ENCODE measurements at places on chromosomes 2 and 18.

DNA sequence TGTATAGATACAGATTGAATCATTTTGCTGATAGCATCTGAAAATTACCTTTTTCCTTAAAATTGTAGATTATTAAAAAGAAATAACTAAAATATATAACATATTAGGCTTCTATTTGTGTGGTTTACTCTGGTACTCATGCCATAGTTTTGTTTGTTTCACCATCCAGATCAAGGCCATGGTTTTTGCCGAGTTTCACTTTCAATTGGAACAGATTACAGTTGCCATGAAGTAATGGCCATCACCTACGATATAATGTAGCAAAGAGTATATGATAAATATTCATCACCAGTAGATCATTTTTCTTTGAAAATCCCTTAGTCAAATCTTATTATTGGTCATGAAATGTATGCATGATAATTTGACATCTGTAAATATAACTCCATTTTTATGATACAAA, 11.9 kb upstream of the DNAH7 start:
- no peak for DNase-seq

DNA sequence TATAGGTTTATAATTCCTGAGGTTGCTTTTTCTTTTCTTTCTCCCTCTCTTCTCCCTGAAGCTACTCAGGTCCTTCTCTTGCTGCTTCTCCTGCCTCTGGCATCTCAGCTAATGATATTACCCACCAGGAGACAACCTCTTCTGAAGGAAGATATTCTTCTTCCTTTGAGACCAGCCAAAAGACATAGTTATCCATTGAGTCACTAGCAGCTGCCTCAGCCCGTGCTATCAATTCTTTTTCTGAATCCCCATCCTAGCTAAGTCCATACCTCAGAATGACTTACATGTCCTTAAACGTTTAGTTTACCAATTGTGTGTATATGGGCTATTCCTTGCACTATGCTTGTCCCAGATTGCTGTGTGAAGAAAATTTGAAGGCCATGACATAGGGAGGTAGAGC, 25.0 kb upstream of the RNF103 start:
- no peak for DNase-seq

DNA sequence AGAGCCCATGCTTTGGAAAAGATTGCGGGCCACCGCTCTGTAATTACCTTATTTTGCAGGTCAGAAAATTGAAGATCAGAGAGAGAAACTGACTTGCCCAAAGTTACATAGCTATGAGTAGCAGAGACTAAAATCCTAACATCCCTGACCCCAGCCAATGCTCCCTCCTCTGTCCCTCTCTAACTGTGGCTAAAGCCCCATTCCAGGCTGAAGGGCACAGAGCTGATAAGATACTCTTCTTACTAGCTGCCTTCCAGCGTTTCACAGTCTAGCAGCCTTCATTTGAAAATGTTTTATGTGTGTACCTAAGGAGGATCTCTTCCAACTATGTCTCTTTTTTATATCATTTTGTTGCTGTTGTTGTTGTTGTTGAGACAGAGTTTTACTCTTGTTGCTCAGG, 81.4 kb upstream of the LRATD1 start:
- DNase-seq, result no peak

GRCh38 chr2:391696-392095, 103.8 kb upstream of the ALKAL2 start:
- DNase-seq, result no peak

- DNase-seq, result no peak
Measured at GRCh38 chr2:197934261-197934933, 130.0 kb downstream of the PLCL1 start.

DNA sequence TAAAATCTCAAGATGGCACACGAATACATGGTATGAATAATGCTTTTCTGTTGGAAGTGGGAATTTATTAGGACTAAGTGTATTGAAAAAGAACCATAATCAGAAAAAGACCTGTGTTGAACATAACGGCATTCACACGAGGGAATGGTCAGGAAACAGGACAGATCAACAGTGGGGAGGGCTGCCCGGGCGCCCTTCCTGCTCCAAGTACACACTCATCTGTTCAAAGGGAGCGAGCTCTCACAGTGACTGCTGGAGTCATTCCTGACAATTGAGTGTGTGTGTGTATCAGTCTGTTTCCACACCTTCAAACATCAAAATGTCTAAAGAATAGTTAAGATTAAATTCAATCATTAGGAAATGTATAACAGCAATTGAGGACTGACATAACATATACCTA, 167.2 kb downstream of the HDAC4 start:
- no peak for DNase-seq

GRCh38 chr2:52929412-52929811, 838.2 kb upstream of the CHAC2 start:
- DNase-seq, result no peak

GRCh38 chr2:86338778-86339295, 1.4 kb upstream of the REEP1 start:
- no peak for DNase-seq

DNA sequence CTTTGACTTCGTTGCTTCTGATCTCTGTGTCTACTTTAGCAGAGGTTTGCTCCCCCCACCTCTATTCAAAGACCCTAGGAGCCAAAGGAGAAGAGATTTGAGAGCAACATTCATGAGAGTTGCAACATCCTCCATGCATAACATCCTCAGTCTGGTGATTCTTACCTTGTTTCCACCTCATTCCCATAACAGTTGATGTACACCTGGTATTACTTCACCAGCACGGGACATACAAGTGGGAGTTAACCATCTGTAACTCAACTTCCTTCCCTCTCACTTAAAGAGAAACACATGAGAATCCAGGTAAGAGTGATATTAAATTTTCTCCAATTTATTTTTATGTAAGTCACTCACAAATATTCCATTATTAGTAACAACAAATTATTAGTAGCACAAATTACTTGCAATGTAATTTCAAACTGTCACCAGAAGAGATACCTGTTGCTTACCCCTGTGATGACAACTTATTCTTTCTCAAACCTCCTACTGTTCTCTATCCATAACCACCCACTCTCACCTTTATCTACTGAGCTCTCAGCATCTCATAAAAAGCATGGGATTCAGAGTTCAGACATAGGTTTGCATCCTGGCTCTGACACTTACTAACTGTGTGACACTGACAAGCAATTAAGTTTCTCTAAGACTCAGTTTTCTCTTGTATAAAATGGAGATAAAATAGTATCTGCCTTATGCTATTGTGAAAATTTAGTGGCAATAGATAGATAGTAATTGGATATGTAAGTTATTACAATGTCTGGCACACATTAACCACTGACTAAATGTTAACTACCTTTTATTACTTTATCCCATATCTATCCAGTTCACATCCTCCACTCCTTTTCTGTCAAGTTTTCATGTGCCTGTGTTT, 184.6 kb upstream of the SRD5A2 start:
- no peak for DNase-seq

- no peak for DNase-seq
Measured at GRCh38 chr2:36060133-36060532, 295.4 kb upstream of the CRIM1 start.

DNA sequence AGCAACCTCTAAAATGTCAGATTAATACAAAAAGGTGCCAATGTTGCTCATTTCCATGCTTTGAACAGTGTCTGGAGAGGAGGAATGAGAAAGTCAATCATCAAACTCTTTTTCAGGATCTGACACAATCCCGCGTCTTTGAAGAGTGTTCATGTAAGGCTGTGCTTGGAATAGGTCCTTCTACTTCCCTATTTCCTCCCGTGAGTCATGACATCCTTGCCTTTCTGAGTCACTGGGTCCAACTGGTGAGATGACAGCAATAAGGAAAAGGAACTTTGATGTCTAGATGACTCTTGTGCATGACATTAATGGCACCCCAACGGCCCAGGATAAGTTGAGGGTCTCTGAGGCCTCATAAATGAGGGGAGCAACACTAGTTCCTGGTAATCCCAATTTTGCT, 109.0 kb upstream of the CELF4 start:
- no peak for DNase-seq

- peak; percentile 29 for DNase-seq
Measured at GRCh38 chr18:7908681-7909299, 341.7 kb downstream of the PTPRM start.

GRCh38 chr2:202031246-202031951, 2.3 kb upstream of the FZD7 start:
- no peak for DNase-seq

DNA sequence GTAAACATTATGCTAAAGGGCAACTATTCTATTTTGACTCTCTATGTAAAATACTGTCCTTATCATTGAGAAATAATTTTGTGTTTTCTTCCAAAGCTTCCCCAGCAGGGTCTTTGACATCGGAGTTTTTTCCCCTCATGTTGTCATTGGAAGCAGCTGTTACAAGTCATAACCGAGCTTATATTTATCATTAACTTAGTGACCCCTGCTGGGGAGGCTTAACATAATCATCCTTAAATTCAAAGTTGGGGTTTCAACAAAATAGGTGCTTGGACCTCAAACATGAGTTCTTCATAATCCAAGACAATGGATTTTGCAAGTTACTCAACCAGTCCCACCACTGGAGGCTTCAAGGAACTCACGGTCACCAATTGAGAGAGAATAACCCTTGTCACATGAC, 330.9 kb downstream of the DCC start:
- DNase-seq, result peak; percentile 70

DNA sequence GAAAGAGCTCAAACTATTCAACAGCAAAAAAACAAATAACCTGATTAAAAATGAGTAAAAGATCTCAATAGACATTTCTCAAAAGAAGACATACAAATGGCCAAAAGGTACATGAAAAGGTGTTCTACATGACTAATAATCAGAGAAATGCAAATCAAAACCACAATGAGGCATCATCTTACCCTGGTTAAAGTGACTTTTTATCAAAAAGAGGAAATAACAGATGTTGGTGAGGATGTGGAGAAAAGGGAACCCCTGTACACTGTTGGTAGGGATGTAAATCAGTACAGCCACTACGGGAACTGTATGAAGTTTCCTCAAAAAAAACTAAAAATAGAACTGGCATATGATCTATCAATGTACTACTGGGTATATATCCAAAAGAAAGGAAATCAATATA, 39.8 kb upstream of the TMEM163 start:
- no peak for DNase-seq

DNA sequence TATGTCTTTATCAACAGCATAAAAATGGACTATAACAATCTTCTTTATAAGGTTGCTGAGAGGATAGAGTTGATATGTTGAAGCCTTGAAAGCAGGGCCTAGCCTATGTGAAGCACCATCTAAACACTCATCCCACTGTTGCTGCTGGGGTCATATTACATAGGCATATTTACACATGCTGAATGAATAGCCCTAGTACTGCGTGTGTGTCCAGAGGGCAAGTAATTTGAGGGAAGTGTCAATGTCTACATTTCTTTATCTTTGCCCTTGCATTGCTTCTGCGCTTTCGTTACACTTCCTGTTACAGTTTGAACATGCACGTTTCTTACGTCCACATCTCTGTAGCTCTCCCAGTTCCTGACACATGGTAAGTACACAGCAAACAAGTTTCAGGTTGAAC, 280.3 kb upstream of the ATP5MC3 start:
- DNase-seq, result peak; percentile 72

DNA sequence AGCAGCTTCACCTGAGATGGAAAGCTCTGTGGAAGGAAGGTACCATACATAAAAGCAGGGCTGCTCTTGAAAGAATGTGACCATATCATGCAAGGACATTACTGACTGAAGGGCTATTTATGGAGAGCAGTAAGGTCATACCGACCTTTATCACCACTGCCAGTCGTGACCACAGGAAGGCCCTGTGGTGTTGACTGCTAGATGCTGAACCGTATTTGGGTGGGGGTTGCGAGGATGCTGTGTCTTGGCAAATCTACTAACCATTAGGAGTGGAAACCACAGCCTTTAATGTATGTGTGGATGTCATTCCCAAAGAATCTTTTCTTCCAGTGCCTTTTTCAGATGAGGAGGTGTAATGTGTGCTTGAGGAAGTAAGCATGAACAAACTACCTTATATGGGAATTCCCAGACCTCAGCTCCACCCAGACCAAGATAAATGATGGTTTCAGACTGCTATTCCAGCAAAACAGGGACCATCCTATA, 60.8 kb downstream of the LIMS1 start:
- no peak for DNase-seq

- no peak for DNase-seq
Measured at GRCh38 chr18:12460874-12461273, 53.1 kb downstream of the PRELID3A start.

GRCh38 chr2:138942466-138942865, 162.3 kb upstream of the NXPH2 start:
- no peak for DNase-seq

GRCh38 chr18:617970-618504, 21.2 kb downstream of the CLUL1 start:
- DNase-seq, result no peak

DNA sequence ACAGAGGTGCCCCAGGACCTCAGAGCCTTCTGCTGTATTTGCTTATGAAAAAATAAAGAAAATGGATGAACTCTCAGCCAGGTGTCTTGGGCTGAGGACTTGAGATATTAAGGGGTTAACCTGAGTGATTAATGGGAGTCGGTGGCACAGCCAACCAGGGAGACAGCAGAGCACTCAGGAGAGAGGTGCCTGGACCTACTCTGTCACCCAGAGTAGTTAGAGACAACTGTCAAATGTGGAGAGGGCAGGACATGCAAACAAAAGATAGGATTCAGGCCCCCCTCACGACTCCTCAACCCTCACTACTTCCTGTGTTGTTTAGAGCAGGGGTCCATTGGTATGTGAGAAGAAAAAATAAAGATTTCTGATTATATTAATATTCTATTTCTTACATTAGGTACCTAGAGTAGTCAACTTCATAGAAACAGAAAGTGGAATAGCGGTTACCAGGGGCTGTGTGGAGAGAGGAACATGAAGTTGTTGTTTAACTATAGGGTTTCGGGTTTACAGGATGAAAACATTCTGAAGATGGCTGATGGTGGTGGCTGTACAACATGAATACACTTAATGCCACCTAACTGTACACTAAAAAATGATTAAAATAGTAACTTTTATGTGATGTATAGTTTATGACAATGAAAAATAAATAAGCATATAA, 28.6 kb upstream of the CETN1 start:
- no peak for DNase-seq

- DNase-seq, result no peak
Measured at GRCh38 chr2:198499539-198499938, 695.1 kb downstream of the PLCL1 start.

- no peak for DNase-seq
Measured at GRCh38 chr18:2545155-2545554, 26.1 kb downstream of the METTL4 start.

DNA sequence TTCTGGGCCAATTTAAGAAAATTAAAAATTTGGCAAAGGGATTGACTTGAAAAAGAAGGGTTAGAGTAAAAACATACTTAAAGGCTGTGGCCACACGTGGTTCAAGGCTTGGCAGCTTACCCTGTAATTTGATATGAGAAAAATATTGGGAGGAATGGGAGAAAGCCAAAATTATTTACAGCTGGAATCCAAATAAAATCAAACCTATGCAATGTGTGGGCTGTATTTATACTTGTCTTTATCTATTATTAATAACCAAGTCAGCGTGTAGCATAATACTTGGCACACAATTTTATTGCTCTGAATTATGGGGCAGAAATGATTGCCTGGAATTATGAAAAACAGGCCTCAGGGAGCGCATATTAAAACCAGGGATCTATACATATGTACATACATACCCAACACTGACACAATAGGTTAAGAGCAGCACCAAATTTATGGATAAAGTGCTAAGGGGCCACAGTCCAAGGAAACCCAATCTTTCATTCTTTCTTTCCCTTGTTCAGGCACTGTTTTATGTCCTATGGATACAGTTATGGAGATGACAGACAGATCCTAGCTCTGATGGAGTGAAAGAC, 35.6 kb downstream of the FAM124B start:
- DNase-seq, result peak; percentile 46

All from NCI-H1092 treated with DMSO at 0.1 percent for 48 hours (cell line).